ENCODE measurements at places on chromosomes 5 and 9.

DNA sequence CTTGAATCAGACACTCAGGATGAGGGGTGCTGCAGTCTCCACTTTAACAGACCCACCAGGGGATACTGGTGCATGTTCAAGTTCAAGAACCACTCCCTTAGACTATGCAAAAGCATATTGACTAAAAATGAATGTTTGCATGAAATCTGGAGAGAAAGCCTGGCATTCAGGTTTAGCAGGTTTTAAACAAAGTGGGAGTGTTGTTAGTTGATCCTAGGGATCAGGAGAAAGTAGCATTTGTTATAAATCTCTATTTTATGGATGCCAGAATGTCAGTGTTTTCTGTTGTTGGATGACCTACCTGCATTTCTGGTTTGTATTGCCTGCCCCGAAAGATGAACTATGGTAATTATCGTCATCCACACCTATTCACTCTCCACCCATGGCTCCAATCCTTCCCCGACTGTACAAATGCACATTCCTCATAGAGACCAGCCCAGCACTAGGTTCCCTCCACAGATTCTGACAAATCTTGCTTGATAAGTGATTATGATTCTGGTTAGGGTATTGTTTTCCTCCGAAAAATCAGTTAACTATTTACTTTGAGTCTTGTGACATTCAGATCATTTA, 17.2 kb downstream of the TMEM252 start:
- no peak for DNase-seq

DNA sequence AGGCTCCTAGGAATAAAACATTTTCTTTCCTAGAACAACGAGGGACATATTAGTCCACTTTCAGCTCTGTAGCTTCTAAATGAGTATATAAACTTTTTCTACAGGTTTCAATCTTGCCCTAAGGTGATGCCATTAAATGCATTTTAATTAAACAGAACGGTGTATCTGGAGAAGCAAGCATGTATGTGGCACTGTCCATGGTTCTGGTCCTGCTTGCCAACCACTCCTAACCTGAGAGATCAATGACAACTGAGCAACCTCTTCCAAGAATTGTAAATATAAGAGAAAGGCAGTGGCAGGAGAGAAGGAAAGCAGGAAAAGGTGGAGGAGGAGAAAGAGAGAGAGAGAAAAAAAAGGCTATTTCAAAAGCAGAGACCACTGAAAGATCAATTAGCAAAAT, 95.6 kb upstream of the SPOCK1 start:
- no peak for DNase-seq

DNA sequence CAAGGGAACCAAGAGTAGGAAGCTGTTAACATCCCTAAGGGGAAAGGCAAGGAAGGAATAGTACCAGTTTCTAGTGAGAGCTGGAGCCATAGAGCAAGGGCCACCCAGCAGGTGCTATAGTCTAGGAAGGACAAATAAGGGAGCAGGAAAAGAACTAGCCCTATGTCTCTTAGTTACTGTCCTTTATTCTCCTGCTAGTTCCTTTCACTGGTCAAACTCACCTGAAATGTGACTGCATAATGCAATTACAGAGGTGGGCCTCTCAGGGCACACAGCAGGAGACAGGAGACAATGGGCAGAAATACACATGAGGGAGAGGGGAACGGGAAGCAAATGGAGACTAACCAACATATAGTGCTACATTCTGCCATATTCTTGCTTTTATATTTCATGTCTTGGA, 26.7 kb upstream of the FRMPD1 start:
- no peak for DNase-seq

GRCh38 chr5:151086905-151087360, 6.1 kb upstream of the TNIP1 start:
- DNase-seq: peak; percentile 59

DNA sequence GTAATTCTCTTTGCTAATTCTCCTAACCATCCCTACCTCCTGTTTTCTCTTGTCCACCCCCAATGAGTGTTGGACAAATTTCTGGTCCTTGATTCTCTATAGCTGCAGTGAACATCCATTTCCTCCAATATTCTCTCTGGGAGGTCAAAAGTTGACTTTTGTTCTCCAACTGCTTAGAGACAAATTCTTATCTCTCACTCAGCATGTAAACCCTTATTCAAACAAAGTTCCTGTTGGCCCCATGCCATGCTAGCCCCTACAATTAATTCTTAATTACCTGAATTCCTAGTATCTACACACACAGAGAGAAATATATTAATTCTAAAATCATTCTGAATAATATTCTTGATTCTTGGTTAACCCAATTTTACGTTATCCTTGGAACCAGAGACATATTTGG, 472.9 kb upstream of the ACTBL2 start:
- no peak for DNase-seq

GRCh38 chr5:56048124-56048523, 53.4 kb upstream of the IL6ST start:
- DNase-seq: no peak

DNA sequence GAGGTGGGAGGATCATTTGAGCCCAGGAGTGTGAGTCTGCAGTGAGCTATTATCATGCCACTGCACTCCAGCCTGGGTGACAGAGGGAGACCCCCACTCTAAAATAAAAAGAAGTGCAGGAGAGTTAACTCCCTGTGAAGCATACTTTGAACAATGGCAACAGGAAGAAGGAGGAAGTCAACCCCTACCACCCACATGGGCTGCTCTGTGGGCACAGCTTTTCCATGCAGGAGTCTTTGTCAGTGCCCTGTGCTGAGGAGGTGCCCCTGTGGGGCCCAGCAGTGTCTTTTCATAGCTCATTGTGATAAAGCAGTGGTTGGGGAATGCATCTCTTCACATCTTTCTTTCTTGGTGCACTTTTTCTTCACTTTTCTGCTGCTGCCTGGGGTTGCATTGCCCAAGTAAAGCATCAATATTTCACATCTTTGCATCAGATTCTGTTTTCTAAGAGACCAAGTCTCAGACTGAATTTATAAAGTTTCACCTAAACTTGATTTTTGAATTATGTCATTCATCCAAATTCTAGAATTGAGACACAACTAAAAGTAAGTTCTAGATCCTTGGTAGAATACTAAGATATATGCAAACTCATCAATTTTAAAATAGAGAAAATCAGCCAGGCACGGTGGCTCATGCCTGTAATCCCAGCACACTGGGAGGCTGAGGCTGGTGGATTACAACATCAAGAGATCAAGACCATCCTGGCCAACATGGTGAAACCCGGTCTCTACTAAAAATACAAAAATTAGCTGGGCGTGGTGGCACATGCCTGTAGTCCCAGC, 316.6 kb downstream of the DNAH5 start:
- no peak for DNase-seq

DNA sequence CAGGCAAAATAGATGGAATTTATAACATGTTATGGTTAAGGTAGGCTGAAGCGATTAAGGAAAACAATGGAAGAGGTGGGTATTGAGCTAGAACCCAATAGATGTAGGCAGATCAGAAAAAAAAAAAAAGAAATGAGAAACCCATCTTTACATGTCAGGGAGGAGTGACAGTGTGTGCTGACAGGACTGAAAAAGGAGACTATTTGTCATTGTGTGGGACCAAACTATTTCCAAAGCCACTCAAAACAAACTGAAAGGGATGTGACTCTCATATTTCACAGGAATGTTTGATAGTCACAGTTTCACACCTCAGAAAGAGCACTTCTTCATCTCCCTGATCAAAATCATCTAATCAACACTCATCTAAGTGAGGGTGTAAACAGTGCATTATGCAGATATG, 122.3 kb upstream of the KIF2A start:
- DNase-seq: no peak

DNA sequence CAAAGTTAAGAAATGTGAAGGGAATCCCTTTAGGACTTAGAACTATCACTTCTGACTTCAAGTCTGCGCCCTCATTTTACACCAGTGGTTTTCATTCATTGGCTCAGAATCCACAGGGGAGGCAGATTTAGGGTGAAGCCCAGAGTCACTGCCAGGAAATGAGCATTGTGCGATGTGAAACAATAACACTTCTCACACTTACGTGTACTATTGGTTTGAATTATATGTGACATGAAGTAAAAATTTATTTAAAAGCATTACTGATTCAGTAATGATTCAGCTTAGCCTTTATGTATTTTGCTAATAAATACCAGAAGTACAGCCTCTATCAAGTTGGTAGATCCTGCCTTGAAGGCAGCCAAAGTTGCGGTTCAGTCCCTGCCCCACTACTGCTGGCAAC, 98.6 kb downstream of the PAM start:
- DNase-seq: no peak

DNA sequence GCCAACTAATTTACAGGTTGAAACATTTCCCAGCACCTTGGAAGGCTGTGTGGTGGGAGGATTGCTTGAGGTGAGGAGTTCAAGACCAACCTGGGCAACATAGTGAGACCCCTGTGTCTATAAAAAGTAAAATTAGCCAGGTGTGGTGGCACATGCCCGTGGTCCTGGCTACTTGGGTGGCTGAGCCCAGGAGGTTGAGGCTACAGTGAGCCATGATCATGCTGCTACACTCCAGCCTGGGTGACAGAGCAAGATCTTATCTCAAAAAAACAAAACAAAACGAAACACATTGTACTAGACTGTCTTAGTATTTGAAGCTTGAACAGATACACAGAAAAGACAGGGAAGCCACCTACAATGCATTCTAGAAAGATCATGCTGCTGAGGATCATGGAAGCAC, 2.8 kb upstream of the HSDL2 start:
- DNase-seq: no peak

DNA sequence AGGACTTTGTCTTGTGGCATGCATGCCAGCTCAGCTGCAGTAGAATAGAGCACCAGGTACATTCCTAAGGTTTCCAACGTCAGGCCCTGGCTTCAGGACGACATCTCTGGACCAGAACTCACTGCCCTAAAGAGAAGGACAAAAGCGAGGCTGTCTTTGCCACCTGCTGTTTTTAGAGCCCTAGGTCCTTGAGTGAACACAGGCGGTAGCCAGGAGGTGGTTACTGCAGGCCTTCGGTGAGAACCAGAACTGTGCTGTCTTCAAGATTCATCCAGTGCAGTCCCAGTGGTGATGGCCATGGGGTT, 288.9 kb upstream of the CDH18 start:
- DNase-seq: no peak

DNA sequence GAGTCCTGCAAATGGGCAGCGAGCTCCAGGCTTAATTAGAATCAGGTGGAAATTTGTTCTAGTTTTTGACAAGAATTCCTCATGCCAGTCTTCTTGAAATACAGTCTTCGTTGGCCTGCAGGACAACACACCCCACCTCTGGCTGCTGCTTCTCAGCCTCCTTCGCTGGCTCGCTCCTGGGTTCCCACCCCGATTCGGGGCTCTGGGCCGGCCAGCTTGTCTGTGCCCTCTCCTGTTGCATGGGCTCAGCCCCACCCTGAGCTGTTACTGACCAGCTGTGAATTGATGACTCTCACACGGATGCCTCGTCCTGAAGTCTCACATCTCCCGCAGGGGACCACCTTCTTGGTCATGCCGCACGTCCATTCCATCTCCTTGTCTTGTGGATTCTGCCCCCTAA, 21.0 kb downstream of the PSD2 start:
- DNase-seq: no peak

DNA sequence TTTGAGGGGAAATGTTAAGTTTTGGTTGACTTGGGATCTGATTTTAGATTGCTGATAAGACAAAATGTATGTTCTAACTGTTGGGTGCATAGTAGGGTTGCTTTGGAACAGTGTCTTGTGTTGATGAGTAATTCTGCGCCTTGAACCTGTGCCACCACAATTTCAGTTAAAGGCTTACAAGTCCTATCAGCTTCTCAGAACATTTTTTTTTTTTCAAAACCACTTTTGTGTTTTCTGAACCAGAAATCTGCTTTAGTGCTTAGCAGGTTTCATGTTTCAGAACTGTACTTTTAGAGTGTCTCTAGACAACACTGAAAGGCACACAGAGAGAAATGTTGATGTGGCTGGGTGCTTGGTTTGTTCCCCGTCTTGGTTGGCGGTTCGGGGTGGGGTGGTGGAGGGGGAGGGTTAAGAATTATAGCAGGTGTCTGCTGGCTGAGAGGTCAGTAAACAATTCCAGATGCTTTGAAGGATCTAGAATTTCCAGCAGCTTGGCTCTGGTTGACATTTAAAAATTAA, 84.6 kb downstream of the ANKRD55 start:
- DNase-seq: peak; percentile 13

- no peak for DNase-seq
Observed at GRCh38 chr9:109556061-109556460, 58.0 kb upstream of the PTPN3 start.

DNA sequence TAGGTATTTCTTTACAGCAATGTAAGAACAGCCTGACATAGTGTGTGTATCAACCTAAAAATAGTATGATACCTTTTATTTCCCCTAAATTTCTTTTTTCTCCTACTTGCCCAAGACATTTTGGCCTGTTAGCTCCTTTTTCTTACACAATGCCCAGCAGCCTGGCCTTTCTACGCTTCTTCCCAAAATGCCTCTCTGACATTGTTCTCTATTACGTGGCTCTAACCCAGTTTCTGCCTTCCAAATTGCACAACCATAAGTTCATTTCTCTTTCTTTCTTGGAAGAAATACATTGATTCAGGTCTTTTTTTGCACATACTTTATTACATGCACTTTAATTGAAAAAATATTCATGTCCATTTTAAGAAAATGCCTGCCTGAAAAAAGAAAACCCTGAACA, 408.2 kb downstream of the PRR16 start:
- DNase-seq: no peak

- no peak for DNase-seq
Observed at GRCh38 chr5:85000671-85001070, 616.0 kb upstream of the EDIL3 start.

Data from stimulated activated CD4-positive, alpha-beta T cell treated with anti-CD3 and anti-CD28 coated beads, Interleukin-2, amount 100 ng/mL, for 4 hours (primary cell).